ENCODE measurements at places on chromosomes 3 and 15.

DNA sequence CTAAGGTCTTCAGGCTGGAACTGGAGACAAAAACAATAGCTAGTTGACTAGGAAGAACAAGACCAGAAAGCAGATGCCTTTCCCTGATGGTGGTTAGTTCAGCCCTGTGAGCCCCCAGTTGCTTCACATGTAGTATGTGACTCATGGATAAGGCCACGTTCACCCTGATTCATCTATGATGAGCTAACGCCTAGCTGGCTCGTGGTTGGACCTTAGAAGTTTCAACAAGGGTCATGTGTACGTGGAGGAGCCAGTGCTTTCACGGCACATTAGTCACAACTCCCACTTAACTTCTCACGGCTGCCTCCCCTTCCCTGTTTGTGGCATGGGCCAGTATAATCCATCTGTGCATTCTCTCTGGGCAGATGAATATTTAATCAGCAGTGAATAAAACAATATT lies 20.6 kb downstream of the COL8A1 start:
- peak; percentile 99 for DNase-seq

DNA sequence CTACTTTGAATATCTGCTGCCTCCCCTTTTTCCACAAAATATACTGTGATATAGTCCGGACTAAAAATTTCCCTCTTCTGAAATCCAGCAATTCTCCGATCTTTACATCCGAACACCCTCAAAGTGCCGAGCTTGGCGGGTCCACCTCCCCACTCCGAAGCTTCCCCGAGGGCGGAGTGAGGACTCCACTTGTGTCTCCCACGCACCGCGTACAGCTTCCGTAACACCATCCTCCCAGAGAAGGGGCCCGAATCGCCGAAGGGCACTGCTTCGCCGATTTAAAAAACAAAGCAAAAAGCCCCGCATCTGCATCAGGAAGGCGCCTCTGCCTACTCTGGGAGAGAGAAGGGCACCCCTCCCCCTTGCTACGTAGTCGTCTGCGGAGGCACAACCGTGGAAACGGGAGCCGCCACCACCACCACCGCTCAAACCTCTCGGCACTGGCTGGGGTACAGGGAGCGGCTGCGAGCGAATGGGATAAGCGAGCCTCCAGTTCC lies 551 bp downstream of the NCBP2 start:
- DNase-seq, result peak; percentile 28

GRCh38 chr3:173065543-173065981 lies 75.5 kb downstream of the SPATA16 start:
- DNase-seq, result peak; percentile 10

DNA sequence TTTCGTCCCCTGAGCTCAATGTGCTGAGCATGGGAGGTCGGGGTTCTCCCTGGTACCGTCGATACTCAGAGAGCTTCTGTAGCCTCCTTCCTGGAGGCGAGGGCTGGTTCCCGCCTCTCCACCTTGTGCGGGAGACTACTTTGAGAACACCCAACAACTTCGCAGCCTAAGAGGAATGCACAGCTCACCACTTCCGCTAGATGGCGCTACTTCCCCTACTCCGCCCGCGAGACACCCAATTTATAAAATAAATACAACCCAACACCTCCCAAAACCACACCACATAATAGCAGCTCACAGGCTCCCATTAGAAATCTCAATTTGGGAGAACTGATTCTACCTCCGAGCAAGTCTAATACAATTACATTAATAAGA lies 1.2 kb downstream of the RGMA start:
- DNase-seq, result peak; percentile 27

GRCh38 chr3:187340578-187340977 lies 27.6 kb upstream of the RTP4 start:
- DNase-seq, result no peak

DNA sequence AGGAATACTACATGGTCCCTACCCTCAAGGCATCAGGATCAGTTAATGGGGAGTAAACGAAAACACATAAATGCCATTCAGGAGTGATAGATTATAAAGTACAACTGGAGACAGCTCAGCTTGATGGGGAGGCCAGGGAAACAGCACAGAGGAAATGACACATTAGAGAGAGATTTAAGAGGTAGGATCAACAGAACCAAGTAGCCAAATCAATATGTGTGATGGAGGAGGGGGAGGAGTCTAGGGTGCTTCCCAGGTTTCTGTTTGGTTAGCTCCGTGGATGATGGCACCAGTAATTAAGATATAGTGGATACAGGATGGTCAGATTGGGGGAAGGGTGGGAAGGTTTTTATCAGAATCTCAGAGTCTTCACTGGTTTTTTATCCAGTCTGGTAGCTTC lies 229.5 kb upstream of the ROPN1 start:
- DNase-seq, result no peak

DNA sequence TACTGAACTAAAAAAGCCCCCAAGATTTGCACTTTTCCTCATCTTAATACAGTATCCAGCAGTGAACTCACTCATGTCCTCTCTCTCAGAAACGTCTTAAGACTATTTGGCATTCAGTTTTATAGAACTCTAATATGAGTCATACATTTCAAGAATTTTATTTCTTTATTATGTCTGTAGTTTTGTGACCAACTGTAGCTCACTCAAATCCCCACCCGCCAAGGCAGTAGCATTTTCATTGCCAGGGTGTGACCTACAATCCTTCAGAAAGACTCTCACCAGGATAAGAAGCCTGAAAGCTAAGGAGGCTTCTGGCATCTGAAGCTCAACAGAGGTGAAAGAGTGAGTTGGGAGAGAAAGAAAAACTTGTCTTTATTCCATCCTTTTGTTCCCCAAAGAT lies 537.1 kb downstream of the RSL24D1 start:
- no peak for DNase-seq

- DNase-seq, result peak; percentile 33
These were observed 26.1 kb downstream of the TFRC start for GRCh38 chr3:196055683-196056270.

GRCh38 chr15:68145706-68146105 lies 59.4 kb downstream of the CALML4 start:
- DNase-seq, result no peak

DNA sequence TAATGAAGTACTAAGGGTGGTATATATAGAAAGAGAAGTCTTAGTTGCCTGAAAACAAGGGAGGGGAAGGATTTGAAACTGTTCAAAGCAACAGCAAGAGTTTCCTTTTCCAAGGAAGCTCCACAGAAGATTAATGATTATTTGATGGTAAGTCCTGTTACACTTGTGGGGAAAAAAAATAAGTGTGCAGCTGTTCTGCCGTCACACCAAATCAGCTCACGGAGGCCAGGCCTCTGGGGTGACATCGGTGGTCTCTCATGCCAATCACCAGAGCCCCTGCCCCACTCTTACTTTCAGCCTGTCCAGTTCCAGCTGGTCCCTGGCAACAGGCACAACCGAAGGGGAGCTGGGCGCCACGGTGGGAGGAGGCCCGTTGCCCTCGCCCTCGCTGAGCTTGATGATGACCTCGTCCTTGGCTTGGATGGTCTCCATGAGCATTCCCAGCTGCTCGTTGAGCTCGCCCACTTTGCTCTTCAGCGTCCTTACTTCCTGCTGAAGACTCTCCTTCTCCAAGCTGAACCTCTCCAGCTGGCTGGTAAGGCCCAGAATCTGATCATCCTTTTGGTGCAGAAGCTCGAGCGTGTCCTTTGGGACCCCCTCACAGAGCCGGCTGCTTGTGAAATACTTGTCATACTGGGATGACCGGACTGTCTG lies 53.5 kb downstream of the TBC1D2B start:
- no peak for DNase-seq

- DNase-seq, result no peak
These were observed 497 bp upstream of the CLASP2 start for GRCh38 chr3:33718595-33718907.

GRCh38 chr3:182909318-182910040 lies 70.9 kb downstream of the DCUN1D1 start:
- no peak for DNase-seq

GRCh38 chr15:66850996-66851310 lies 148.9 kb downstream of the SMAD6 start:
- no peak for DNase-seq

- DNase-seq, result no peak
These were observed 13.3 kb upstream of the HHLA2 start for GRCh38 chr3:108283006-108283405.

DNA sequence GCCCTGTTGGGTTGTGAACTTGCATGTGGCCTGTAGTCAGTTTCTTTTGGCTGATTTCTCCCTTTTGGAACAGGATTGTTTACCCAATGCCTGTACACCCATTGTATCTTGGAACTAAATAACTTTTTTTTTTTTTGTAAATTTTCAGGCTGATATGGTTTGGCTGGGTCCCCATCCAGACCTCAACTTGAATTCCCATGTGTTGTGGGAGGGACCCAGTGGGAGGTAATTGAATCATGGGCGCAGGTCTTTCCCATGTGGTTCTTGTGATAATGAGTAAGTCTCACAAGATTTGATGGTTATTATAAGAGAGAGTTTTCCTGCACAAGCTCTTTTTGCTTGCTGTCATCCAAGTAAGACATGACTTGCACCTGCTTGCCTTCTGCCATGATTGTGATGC lies 253.8 kb upstream of the GBE1 start:
- DNase-seq, result no peak

DNA sequence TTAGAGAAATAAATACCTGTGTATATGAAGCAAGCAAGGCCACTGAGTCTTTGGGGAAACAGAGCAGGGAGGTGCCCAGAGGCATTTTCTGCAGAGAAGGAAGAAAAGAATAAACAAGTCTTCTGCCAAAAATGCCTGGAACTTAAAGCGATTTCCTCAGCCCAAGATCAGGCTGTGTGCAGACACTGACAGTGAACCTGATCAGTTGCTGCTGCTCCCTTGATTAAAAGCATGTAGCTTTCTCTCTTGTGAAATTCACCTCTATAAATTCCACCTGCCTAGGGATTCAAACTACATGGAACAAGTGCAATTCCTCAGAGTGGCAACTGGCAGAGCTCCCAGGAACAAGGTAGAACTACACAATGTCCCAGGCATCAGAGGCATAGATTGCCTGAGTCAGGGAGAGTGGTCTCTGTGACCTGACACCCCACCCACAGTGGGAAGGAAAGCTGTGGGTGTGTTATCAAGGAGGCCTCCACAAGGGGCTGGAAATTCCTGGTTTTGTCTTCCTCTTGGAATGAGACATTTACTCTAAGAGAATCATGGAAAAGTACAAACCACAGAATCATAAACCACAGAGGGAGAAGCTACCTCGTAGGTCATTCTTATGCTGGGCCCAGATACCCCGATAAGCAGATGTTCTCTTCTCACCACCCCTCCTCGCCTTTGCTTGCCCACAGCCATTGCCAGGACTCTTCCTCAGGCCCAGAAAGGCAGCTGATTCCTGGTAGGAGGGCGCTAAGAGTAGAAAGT lies 1.8 kb upstream of the ZBTB38 start:
- peak; percentile 94 for DNase-seq

- peak; percentile 77 for DNase-seq
These were observed 69.0 kb downstream of the RBM6 start for GRCh38 chr3:50008931-50009330.

DNA sequence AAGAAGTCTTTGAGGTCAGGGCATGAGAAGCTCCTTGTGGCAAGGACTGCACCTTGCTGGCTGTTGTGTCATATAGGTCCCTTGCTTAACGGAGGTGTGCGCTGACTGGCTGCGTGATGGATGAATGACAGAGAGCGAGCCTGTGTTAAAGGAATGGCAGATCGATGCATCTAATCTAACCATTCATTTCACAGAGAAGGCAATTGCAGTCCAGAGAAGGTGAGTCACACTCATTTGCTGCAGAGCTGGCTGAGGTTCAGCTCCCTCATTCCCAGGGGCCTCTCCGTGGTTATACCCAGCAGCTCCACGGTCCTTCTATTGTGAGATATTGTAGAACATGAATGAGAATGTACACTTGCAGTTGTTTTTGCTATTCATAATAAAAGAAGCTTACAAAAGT lies 289.3 kb downstream of the EPHB1 start:
- no peak for DNase-seq

- DNase-seq, result no peak
These were observed 114.5 kb downstream of the FOXB1 start for GRCh38 chr15:60118626-60119025.

DNA sequence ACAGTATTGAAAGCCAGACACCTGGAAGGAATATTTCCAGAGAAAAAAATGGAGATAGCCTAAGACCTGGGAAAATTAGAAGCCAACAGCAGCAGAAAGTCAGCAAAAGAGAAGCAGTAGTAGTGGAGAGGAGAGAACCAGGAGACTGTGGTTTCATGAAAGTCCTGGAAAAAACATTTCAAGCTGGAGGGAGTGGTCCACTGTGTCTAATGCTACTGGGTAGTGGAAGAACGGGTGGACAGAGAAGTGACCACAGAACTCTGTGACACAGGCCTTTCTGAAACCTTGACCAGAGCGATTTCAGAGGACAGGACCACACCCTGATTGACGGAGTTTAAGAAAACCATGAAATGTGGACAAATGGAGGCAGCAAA lies 15.3 kb upstream of the SH3BP5 start:
- no peak for DNase-seq

- no peak for DNase-seq
These were observed 2.2 kb upstream of the CCR5 start for GRCh38 chr3:46368569-46368968.

DNA sequence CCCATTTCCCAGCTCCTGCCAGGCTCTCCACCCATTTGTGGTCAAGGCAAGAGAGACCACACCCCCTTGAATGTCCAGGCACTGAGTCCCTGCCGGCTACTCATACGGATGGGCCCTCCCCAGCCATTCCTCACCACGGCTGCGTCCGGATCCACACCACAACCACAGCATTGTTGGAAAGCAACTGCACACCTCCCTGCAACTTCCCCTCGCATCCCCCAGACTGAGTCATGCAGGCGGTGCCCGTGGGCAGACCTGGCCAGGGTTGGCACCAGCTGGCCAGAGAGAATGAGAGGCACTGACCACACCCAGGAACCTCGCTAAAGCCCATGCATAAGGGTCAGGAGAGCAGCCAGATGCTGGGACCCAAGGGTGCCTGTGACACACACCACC lies 30.5 kb downstream of the LOXL1 start:
- peak; percentile 75 for DNase-seq

GRCh38 chr3:113242096-113242581 lies 30.8 kb downstream of the BOC start:
- no peak for DNase-seq

- DNase-seq, result no peak
These were observed 819.7 kb upstream of the ALCAM start for GRCh38 chr3:104547031-104547430.
